ENCODE measurements at places on chromosomes 7 and 10.

GRCh38 chr7:158550886-158551452 is 36.7 kb downstream of the PTPRN2 start:
- DNase-seq = no peak

- peak; percentile 36 for DNase-seq
Measured at GRCh38 chr10:329361-330099, 194.3 kb downstream of the ZMYND11 start.

DNA sequence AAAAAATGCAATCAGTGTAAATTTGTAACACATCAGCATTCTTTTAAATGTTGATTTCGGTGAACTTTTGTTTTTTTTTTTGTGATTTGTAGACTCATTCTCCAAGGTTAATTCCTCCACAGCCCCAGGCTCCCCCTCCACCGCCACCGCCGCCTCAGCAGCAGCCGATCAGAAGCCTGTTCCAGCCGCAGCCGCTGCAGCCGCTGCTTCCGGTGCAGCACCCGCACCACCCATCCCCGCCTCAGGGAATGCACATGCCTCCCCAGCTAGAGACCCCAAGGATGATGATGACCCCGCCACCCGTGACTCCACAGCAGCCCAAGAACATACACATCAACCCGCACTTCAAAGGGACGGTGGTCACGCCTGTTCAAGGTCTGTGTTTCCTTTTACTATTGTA is 66.6 kb downstream of the RBM33 start:
- no peak for DNase-seq

DNA sequence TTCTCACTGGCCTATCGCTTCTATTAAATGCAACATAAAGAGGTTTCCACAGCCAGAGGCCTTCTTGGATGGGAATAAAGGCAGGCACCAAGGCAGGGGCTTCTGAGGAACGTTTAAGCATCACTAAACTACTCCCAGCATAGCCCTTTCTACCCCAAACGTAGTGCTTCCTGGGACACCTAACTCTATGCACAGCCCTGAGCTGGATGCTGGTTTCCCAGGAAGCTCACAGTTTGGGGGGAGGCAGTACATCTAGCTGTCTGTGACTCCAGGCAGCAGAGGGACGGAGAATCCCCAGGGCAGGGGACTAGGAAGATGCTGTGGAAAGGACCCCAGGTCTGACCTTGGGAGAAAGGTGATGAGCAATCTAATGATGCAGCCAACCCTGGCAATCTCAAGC is 192.8 kb upstream of the ZMIZ1 start:
- no peak for DNase-seq

- DNase-seq = no peak
Measured at GRCh38 chr7:132164558-132165125, 411.6 kb downstream of the PLXNA4 start.

DNA sequence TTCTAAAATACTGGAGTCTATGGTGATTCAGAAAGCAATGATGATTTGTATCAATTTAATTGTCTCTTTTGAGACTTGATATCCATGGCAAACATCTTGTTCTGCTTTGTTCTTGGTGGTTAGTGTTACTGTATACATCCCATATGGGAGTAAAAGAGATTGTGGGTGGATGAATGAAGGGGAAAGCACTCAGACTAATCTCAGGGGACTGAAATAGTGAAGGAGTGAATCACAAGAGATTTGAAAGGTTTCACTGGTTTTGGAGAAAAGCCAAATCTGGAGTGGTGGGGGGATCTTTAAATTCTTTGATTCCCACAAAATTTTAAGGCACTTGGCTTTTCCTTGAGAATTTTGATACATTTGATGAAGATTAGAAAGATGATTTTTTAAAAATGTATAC is 369.4 kb downstream of the INHBA start:
- no peak for DNase-seq

GRCh38 chr10:49300140-49300974 is 1.4 kb downstream of the C10orf71 start:
- DNase-seq = no peak

- DNase-seq = no peak
Measured at GRCh38 chr10:50990568-50991455, 83.5 kb upstream of the PRKG1 start.

DNA sequence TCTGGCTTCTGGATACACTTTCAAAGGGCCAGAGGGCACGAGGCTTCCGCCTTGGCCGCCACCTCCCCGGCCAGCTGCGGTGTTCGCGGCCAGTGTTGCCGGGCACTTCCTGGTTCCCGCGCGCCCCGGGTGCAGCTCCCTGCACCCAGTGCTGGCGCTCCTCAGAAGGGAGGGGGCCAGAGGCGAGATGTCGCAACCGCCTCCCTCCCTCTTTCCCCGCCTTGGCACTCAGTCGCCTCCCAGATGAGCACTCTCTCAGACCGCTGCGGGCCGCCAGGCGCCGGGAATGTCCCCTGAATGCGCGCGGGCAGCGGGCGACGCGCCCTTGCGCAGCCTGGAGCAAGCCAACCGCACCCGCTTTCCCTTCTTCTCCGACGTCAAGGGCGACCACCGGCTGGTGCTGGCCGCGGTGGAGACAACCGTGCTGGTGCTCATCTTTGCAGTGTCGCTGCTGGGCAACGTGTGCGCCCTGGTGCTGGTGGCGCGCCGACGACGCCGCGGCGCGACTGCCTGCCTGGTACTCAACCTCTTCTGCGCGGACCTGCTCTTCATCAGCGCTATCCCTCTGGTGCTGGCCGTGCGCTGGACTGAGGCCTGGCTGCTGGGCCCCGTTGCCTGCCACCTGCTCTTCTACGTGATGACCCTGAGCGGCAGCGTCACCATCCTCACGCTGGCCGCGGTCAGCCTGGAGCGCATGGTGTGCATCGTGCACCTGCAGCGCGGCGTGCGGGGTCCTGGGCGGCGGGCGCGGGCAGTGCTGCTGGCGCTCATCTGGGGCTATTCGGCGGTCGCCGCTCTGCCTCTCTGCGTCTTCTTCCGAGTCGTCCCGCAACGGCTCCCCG is at the start of gene FFAR4:
Gene FFAR4 (plus strand): TSS at position 231 of the 842 bp plus-strand sequence. CDS start 56 bp downstream, at position 287.
- peak; percentile 35 for DNase-seq

GRCh38 chr7:114218283-114218682 is 196.3 kb upstream of the FOXP2 start:
- DNase-seq = no peak

- DNase-seq = no peak
Measured at GRCh38 chr10:103141950-103142349, 51.1 kb downstream of the NT5C2 start.

DNA sequence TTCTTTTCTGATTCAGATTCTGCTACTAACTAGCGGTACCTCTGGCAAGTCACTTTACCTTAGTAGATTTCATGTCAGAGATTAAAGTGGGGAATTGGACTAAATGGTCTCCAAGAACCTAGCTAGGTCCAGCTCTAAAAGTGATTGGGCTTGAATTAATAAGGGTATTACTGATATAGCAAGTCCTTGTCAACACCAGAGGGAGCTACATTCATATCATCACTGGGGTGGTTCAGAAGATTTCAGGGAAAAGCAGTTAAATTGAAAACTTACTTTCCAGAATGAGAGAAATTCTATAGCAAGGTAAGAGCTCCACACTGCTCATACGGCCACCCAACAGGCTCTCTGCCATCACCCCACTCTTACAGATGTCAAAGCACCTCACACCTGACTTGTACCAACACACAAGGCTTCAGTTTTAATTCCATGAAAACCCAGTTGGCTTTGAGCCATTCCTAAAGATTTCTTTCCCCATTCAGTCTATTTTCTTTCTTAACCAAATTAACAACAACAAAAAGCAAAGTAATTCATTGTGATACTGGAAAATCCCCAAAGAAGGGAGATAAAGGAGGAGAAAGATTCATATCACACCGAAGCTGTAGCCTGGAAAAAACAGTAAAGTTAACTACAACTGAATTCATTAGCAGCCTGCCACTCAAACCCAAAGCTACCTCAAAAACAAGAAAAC is 38.0 kb upstream of the SPOCK2 start:
- no peak for DNase-seq

- DNase-seq = no peak
Measured at GRCh38 chr10:13674645-13675588, 88.2 kb downstream of the PRPF18 start.

DNA sequence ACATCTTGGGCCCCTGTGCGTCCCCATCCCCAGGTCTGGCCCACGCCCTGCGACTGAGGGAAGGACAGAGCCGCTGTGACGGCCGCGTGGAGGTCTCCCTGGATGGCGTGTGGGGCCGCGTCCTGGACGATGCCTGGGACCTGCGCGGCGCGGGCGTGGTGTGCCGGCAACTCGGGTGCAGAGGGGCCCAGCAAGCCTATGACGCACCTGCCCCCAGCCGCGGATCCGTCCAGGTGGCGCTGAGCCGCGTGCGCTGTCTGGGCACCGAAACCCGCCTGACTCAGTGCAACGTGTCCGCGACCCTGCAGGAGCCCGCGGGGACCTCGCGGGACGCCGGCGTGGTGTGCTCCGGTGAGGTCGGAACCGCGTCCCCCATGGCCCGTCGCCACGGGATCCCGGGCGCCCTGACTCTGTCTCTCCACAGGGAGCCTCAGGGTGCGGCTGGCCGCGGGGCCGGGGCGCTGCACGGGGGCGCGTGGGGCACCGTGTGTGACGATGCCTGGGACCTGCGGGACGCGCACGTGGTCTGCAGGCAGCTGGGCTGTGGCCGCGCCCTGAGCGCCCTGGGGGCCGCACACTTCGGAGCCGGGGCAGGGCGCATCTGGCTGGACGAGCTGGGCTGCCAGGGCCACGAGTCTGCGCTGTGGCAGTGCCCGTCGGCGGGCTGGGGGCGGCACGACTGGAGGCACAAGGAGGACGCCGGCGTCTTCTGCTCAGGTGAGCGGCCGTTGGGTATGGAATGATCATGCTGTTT is 5.9 kb downstream of the SCART1 start:
- no peak for DNase-seq

DNA sequence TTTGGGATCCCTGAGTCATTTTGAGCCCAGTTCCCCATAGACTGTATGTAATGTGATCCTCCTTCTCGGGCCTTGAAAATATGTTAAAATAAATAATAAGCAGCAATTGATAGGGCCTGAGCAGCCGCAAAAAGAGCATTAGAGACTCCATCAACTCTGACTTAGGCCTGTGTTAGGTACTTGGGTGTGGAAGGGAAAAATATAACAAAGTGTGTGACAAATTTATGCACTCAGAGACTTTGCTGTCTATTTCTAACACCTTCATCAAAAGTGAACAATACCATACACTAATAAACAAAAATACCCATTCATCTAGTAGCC is 31.4 kb upstream of the HABP2 start:
- no peak for DNase-seq

Measured in NCI-H1092 treated with DMSO at 0.1 percent for 48 hours (cell line).